ENCODE measurements at places on chromosomes 12 and 14.

GRCh38 chr12:29164477-29165393 is 15.7 kb downstream of the FAR2 start:
- peak; percentile 43 for DNase-seq

DNA sequence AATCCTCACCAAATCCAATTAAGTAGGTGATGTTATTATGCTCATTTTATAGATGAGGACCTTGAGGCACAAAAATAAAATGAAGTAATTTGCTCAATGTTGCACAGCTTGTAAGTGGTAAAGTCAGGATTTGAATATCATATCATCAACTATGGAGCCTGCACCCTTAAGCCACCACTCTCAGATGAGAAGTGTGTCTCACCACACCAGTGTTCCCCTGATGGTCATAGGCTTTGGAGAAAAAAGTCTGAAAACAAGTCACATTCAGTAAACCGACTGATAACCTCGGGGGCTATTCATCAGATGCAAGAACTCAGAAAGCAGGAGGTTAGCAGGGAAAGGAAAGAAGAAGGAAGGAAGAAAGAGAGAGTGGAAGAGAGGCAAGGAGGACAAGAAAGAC is 2.8 kb downstream of the TSHR start:
- no peak for DNase-seq

- DNase-seq: no peak
Observed at GRCh38 chr12:70549340-70550179, 87.7 kb downstream of the PTPRB start.

DNA sequence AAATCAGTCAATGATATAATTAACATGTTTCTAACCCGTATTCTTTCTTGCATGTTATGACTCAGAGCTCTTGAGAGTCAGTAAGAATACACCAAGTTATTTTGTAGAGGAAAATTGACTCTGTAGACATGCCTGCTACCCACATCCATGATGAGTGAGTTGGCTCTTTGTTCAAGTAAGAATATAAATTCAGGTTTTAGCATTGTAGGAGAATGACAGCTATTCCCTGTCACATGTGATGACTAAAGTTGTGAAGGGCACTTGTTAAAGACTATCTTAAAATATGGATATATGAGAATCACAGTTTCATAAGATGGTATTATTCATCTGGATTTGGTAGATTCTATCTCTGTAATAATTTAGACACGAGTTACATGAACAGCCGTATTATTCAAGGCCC is 209.1 kb downstream of the CCDC59 start:
- DNase-seq: no peak

GRCh38 chr12:93169536-93169935 is 208.2 kb upstream of the NUDT4 start:
- no peak for DNase-seq

GRCh38 chr12:102542816-102543440 is 62.6 kb upstream of the IGF1 start:
- DNase-seq: no peak

All from GM18507 (cell line).